H4 (cell line): ENCODE measurements at places on chromosomes 1 and 21.

- DNase-seq = no peak
These were observed 11.7 kb downstream of the CD244 start for GRCh38 chr1:160850993-160851392.

GRCh38 chr1:207740207-207740606, 11.6 kb upstream of the CD46 start:
- DNase-seq = no peak

- no peak for DNase-seq
These were observed 10.7 kb downstream of the DHRS3 start for GRCh38 chr1:12607263-12607662.

DNA sequence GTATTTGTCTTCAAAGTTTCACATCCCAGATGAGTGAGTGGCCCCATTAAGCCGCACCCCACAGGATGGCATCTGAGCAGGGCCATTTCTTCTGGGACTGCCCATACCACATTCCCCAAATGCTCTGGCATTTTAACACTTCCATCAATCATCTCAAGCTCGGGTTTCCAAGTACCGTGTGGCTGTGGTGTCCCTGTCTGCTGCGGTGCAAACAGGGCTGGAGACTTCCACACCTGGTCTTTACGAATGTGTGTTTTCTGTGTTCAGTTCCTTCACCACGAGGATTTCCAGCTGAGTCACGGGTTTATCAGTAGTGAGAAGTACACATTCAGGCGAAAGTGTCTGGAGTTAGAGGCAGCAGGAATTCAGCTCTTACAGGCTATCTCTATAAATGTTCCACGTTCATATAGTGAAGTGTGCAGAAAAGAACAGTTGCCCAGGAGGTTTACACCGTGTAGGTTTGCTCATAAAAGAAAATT, 195.2 kb downstream of the RHOU start:
- no peak for DNase-seq

GRCh38 chr1:233957691-233958090, 53.2 kb downstream of the SLC35F3 start:
- DNase-seq = no peak

DNA sequence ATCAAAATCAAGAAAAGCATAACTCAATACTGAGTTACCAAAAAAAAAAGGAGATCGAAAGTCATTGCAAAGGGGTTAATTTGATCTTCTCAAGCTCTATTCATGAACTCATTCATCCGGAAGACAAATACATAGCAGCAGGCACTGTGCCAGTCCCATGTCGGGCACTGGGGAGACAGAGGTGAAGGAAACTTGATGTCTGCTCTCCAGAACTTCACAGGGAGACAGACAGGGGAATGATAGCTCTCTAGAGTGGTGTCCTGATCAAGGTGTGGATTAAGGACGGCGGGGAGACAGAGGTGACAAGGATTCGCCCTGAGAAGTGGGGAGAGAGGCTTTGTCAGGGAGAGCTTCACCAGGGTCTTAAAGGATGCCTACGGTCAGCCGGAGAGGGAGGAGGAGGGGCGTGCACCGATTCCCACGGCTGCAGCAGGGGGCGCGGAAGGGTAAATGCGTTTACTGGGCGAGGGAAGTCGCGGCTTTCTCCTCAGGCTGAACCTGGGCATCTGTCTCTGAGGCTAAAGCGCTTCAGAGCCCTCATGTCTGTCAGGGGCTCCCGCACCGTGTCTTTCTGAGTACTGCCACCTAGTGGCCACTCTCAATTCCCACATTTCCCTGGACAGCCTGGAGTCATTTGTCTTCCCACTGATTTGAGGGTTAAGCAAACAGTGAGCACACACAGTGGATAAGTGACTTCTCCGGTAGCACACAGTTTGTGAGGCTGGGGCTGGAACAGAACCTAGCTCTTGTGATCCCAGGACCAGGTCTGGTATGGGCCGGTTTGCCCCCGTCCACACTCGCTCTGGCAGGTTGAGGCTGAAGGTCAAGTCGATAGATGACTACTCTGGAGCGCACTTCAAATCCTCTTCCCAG, 152.8 kb downstream of the TENT5C start:
- DNase-seq = peak; percentile 79

DNA sequence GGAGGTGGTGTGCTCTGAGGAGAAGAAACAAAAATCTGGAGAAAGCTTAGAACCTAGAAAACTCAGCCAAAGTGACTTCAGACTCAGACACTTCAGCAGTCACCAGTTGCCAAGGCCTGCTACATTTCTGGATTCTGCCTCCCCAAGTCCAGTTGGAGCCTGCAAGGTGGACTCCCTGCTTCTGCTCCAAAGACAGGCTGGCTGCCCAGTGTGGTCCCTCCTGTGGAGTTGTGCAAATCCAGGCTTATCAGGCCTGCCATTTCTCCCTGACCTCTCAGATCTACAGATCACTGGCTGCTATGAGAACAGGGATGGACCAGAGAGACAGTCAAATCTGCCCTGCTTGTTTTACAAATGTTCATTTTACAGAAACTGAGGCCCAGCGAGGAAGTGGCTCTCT, 9.9 kb downstream of the CACHD1 start:
- DNase-seq = no peak

GRCh38 chr1:245650441-245650960, 495.7 kb downstream of the KIF26B start:
- DNase-seq = no peak

GRCh38 chr21:42878993-42879787, at the start of gene WDR4:
Gene WDR4 (minus strand): TSS chr21:42879539. CDS start chr21:42879495, 44 bp downstream.
- peak; percentile 99 for DNase-seq

DNA sequence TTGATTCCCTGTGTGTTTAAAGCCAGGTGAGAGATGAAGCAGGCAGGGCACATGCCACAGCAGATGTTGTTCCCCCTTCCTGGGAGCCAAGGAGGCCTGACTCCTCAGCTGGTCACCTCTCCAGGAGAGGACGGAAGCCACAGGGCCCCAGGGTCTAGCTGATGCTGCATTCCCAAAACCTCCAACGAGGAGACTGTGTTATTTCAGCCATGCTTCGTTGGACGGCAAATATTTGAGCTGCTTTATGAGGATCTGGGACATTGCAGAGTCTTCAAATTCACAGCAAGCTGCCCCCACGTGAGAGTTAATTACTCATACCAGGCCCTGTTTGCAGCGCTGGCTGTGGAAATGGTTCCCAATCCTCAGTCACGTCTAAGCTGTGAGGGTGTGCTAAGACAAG, 85.3 kb downstream of the CDC7 start:
- DNase-seq = no peak

DNA sequence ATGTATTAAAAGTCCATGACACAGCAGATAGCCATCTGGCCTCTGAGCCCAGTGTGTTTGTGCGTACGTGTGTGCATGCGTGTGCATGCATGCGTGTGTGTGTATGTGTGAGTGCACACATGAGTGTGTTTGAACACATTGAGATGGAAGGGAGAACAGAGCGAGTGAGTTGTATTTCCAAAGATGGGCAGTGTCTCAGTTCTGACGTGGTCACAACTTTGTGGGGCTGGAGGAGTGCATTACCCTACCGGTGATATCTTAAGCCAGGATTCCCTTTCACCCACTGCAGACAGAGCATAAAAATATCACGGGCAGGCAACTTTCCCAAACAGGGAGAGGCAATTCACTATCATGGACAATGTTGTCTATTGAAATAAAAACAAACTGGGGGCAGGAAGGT, 27.8 kb downstream of the IRF2BP2 start:
- no peak for DNase-seq

DNA sequence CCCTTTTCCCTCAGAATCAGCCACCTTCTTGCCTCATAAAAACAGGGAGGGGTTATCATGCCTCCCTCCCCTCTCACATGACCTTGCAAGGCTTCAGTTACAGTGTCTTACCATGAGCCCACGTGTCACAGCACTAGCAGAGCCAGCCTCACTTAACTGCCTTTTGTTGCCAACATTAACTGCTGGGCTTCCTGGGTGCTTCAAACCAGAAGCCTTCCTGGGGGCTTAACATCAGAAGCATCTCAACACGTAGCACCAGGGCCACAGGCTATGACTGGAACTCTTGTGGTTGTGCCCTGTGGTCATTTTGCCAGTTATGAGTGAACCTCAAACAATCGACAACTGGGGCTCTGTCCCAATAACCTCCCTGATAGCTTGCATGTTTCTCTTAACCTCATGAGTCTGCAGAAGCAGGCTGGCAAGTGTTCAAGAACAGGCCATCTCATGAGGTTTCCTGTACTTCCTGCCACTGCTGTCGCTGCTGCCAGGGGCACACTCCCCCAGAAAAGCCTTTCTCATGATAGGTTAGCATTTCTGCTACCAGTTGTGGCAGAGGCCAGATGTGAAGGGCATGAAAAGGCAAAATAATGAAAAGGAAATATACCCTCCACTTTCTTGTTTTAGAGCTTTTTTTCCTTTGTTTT, 132.2 kb downstream of the GLUL start:
- peak; percentile 96 for DNase-seq

- no peak for DNase-seq
These were observed 214.9 kb downstream of the GABPA start for GRCh38 chr21:25949701-25950100.

- no peak for DNase-seq
These were observed 1.0 kb downstream of the KCNK1 start for GRCh38 chr1:233614743-233615521.

- no peak for DNase-seq
These were observed 82.3 kb upstream of the TIAM1 start for GRCh38 chr21:31426235-31426797.

DNA sequence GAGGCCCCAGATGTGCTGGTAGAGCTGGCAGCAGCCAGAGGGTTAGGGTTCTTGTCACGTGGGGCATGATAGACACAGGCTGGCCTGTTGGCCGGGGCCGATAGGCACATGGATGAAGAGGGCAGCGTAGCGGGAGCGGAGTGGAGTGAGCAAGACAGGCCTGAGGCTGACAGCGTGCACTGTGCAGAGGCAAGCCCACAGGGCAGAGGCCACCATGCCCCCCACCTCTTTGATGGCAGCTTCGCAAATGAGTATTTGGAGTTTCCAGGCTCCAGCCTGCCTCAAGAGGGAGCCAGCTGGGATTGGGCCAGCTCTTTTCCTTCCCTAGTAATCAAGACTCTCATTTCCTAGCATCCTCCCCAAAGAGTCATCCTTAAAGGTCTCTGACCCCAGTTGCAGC, 43.5 kb downstream of the TMCC2 start:
- DNase-seq = no peak

DNA sequence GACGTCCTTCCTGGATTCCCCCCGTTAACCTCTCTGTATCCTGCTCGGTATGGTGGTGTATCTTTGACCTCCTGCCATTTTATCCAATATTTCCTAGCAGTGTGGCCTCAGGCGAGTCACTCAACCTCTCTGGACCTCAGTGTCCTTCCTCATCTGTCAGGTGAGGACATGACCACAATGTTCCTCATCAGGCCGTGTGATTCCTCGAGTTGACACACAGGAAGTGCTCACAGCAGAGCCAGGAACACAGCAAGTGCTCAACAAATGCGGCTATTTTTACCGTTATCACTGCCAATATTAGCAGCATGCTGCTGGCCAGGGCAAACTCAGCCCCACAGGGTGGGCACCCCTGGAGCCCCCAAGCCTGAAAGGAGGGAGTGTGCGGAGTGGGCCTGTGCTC, 450.2 kb downstream of the KIF26B start:
- no peak for DNase-seq

DNA sequence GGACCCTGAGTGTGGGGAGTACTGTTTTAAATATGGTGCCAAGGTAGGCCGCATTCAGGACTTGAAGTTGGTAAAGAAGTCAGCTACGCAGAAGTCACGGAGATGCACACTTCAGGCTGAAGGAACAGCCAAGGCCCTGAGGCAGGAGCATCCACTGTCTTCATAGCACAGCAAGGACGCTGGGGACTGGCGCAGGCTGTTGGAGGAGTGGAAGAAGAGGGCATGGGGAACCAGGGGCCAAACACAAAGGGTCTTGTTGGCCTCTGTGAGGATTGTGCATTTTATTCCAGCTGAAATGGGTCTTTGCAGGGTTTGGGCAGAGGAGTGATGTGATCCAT, 16.6 kb downstream of the DNAJC16 start:
- no peak for DNase-seq

DNA sequence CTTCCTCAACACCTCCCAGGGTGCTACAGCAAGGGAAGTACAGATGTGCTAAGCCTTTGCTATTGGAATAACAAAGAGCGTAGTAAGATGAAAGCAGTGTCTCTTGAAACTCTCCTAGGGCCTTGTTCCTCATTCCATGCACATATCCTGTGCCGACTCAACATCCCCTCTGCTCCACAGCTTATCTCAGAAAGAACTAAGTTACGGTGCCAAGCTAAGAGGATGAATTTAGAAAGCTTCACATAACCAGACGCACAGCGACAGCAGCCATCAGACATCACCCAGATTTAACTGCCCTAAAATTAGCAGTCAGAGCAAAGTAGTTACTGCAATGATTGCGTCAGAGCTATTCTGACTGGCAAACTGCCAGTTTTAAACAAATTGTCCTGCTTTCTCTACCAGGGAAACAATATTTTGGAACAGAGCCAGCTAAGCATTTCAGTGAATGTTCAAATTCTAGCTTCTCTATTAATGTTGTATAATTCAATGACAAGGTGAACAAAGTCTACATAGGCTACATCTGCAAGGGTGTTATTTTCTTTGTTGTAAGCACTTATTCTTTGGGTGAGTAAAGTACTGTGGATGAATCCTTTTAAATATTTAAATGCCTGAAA, 9.5 kb downstream of the SIPA1L2 start:
- DNase-seq = peak; percentile 73

GRCh38 chr1:234926559-234927311, 201.9 kb downstream of the TOMM20 start:
- no peak for DNase-seq

DNA sequence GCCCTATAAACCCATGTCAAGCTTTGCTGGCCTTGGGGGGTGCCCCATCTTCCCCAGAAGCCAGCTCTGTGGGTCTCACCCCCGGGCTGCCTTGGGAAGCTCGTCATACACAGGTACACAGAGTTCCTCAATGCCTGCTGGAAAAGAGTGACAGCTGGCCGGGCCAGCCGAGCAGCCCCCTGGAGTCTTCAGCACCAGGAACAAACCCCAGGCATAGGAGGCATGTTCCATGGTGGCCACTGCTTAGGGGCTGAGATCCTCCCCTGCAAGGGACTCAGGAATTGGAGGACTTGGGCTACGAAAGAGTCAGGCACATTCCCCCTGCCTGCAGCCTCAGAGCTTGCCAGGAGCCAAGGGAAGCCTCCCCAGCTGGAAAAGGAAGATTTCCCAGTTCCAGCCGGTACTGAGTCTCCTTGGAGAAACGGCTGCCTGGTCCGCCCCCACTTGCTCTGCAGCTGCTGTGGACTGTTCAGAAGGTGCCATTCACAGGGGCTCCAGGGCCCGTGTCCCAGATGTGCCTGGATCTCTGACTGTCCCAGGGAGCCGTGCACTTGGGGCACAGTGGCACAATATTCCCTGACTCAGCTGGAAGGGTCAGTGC, 89.5 kb downstream of the STUM start:
- DNase-seq = no peak

- peak; percentile 98 for DNase-seq
These were observed 8.8 kb downstream of the UBE2J2 start for GRCh38 chr1:1264868-1265272.

DNA sequence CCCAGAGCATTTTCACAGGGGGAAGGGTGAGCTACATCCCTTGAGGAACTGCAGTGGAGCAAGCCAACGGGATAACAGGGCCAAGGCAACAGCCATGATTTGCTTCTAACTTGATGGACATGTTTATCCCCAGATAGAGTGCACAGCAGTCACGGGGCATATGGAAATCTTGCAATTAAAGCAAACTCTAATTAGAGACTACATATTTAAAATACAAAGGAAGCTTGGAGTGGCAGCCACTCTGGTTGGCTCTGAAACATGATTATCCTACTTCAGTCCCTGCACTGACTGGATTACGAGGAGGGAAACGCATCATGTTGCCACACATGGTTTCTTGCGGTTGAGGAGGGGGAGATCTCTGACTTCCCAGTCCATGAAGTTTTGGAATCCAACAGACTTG, 60.8 kb downstream of the BEND5 start:
- DNase-seq = no peak
